Activated CD4-positive, alpha-beta T cell treated with anti-CD3 and anti-CD28 coated beads, Interleukin-2, amount 10 ng/mL, durations not matched to agents 7 days and 5 days (primary cell): ENCODE measurements at places on chromosomes 12 and 14. TPM values are rescaled to one million over a fixed set of nuclear protein-coding genes. Genes with fewer than 3 reads are reported as not detected.

DNA sequence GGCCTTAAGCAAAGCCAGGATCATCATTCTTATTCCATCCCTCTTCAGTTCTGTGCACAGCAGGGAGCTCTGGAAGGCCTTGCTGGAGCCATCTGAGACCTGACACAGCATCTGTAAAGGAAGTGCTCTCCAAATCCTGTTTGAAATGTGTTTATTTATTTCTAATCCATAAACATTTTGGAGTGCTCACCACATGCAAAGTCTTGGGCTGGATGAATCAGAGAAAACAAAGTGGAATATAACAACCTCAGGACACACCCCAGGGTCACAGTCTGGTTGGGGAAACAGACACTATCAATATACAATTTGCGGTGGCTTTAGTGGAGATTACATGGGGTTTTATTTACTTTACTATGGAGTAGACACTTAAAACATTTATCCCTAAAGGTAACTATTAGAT lies 54.3 kb downstream of the BMP4 start:
- H3K36me3 ChIP-seq, result no peaks in the 10 kb centered on the region
- peaks cover 2% of the 10 kb centered on the region for H3K27me3 ChIP-seq
- no peaks in the 10 kb centered on the region for H3K4me1 ChIP-seq
- no peak for DNase-seq
- no peak overlapping the region for H3K4me3 ChIP-seq

DNA sequence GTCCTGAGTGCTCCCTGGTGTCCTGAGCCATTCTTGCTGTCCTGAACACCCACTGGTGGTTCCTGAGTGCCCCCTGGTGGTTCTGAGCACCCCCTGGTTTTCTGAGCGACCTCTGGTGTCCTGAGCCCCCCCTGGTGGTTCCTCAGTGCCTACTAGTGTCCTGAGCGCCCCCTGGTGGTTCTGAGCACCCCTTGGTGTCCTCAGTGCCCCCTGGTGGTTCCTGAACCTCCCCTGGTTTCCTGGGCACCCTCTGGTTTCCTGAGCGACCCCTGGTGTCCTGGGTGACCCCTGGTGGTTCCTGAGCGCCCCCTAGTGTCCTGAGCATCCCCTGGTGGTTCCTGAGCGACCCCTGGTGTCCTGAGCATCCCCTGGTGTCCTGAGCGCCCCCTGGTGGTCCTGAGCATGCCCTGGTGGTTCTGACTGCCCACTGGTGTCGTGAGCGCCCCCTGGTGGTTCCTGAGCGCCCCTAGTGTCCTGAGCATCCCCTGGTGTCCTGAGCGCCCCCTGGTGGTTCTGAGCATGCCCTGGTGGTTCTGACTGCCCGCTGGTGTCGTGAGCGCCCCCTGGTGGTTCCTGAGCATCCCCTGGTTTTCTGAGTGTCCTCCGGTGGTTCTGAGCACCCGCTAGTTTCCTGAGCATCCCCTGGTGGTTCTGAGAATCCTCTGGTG lies 473.1 kb downstream of the TMEM121 start:
- H3K27ac ChIP-seq, result peak overlapping the region; percentile 80
- no peak overlapping the region for H3K4me3 ChIP-seq
- no peaks in the 10 kb centered on the region for H3K36me3 ChIP-seq
- no peaks in the 10 kb centered on the region for H3K27me3 ChIP-seq
- peak; percentile 90 for DNase-seq

DNA sequence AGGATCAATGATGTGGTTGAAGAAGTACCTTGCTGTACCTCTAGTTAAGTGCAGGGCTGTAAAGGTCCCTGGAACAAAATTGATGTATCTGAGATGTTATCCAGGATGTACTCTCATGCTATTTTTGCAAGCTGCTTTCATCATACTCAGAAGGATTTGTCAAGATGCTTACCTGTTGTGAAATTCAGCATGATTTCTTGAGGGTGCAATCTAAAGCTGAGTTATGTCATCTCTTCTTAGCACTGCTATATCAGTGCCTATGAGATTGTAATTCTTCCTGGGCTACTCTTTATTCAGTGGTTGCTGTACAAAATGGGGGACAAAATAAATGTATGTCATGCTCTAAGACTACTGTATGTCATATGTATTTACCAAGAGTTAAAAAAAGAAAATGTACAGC lies 340.7 kb upstream of the LMO3 start:
- no peak overlapping the region for H3K4me3 ChIP-seq
- no peaks in the 10 kb centered on the region for H3K36me3 ChIP-seq
- no peak overlapping the region for H3K27ac ChIP-seq
- H3K4me1 ChIP-seq, result no peaks in the 10 kb centered on the region
- no peaks in the 10 kb centered on the region for H3K27me3 ChIP-seq

GRCh38 chr12:10453156-10453555 lies at the start of gene KLRC1:
Gene KLRC1 (minus strand): TSS chr12:10453377. CDS start chr12:10451156, 2,221 bp downstream.
- H3K4me1 ChIP-seq, result no peaks in the 10 kb centered on the region
- no peak within 1 kb of the TSS for H3K4me3 ChIP-seq
- no peaks in the 10 kb centered on the region for H3K36me3 ChIP-seq
- peaks cover 20% of the 10 kb centered on the region for H3K27me3 ChIP-seq
- DNase-seq, result no peak

DNA sequence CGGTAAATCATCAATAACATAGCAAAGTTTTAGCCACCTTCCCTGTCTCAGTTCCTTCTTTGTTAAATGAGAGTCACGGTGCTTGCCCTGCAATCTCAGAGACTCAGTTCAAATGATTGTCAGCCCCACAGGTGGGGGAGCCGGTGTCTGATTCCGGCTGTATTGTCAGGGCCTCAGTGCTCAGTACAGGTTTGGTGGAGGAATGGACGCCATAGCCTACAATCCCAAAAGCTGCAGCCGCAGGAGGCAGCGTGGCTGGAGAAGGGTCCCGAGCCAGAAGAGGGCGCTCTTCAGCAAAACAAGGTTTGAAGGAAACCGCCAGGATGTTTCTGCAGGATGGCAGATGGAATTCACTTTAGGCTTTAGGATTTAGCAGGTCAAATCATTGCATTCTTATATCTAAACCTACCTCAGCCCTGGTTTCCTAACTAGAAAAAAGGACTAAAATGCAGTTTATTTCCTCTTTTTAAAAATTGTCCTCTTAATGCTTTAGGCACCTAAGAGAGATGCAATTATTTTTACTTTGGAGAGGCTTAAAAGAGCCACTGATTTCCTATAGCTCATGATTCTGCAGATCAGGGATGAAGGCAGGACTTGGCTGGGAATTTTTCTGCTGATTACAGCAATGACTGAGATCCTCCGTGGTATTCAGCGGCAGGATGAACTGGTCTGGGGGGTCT lies 29.2 kb downstream of the FOS start:
- DNase-seq, result peak; percentile 75
- H3K4me3 ChIP-seq, result no peak overlapping the region
- H3K36me3 ChIP-seq, result no peaks in the 10 kb centered on the region
- no peak overlapping the region for H3K27ac ChIP-seq
- no peaks in the 10 kb centered on the region for H3K27me3 ChIP-seq
- peaks cover 18% of the 10 kb centered on the region for H3K4me1 ChIP-seq

DNA sequence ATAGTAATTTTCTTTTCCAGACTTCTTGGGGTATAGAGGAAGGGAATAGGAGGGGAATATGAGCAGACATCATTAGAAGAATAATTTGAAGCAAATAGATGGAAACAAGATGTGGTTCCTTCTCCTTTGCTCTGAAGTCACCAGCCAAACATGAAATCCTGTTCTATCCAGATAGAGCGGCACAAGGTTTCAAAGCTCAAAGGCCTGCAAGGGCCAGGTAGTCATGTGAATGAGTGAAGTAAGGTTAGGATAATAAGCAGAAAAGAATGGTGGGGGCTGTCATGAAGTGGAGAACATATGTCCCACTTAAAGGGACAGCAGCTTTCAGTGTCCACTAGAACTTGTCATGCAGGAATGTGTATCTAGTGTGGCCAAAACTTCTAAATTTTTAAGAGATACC lies 2.5 kb upstream of the IKZF4 start:
- no peak for DNase-seq
- H3K4me1 ChIP-seq, result peaks cover 51% of the 10 kb centered on the region
- H3K36me3 ChIP-seq, result peaks cover 3% of the 10 kb centered on the region
- no peak overlapping the region for H3K4me3 ChIP-seq

DNA sequence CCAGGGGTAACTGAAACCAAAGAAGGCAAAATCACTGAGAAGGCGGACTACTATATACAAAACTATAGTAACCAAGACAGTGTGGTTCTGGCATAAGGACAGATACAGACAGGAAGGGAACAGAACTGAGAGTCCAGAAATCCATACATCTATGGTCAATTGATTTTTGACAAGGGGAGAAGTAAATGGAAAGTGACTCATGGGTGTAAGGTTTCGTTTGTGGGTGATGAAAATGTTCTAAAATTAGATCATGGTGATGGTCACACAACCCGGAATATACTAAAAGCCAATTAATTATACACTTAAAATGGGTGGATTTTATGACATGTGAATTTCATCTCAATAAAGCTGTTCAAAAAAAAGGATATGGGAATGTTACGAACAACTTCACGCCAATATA lies 18.7 kb downstream of the ANGEL1 start:
- no peak overlapping the region for H3K27ac ChIP-seq
- H3K4me3 ChIP-seq, result no peak overlapping the region
- H3K27me3 ChIP-seq, result no peaks in the 10 kb centered on the region
- no peak for DNase-seq
- no peaks in the 10 kb centered on the region for H3K4me1 ChIP-seq
- H3K36me3 ChIP-seq, result peaks cover 4% of the 10 kb centered on the region

- no peak overlapping the region for H3K27ac ChIP-seq
- H3K36me3 ChIP-seq, result no peaks in the 10 kb centered on the region
- no peaks in the 10 kb centered on the region for H3K4me1 ChIP-seq
- no peak for DNase-seq
These were observed 85.6 kb downstream of the SMOC1 start for GRCh38 chr14:69964841-69965240.

DNA sequence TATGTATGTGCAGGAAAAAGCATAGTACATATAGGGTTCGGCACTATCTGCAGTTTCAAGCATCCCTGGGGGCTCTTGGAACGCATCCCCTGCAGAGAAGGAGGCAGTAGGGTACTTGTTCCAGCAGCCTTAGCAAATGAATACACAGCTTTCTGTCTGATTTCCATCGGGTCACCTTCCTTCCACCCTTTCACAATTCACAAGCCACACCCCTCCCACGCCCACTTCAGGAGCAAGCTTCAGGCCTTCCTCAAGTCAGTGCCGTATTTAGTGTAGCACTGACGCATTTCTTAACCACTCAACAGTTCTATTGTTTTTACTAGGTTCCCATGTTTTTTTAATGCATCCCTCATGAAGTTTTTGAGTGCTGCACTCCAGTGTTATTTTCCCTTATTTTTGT lies 64.2 kb downstream of the CLMN start:
- no peaks in the 10 kb centered on the region for H3K36me3 ChIP-seq
- no peaks in the 10 kb centered on the region for H3K4me1 ChIP-seq
- H3K27ac ChIP-seq, result no peak overlapping the region
- peaks cover 6% of the 10 kb centered on the region for H3K27me3 ChIP-seq
- H3K4me3 ChIP-seq, result no peak overlapping the region

DNA sequence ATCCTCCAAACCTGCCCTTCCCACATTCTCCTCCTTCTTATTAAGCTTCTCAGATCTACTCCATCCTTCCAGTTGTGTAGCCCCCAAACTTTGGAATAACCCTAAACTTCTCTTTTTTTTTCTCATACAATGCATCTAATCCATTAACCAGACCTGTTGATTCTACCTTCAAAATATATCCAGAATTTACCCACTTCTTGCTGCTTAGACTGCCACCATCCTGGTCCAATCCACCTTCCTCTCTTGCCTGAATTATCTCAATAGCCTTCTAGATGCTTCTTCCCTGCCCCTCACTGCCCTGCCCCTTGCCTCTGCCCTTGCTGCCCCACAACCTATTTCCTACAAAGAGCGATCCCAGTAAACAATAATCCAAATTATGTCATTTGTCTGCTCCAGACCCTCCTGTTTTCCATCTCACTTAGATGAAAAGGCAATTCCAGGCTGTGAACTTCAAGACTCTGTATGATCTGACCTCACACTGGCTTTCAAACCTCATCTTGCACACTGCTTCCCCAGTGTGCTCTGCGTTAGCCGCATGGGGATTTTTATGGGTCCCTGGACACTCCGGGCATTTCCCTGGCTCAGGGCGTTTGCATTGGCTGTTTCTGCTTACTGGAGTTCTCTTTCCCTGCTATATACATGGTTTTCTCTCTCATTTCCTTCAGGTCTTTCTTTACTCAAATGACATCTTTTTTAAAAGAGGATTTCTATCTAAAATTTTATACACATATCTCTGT lies 42.6 kb upstream of the HIF1A start:
- no peak overlapping the region for H3K4me3 ChIP-seq
- peaks cover 14% of the 10 kb centered on the region for H3K36me3 ChIP-seq
- no peak overlapping the region for H3K27ac ChIP-seq

DNA sequence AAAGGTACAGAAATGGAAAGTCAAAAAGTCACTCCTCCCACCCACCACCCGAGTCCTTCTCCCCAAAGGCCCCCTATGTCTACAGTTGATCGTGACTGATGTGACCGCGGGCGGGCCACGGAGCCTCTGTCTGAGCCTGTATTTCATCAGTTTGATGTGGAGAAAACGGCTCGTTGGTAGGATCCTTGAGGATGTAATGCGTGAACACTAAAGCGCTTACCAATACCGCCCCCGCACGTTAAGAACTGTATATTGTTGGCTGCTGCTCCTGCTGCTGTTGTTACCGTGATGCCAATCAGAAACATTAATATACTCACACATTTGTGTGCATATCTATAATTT lies 24.6 kb upstream of the UBC start:
- no peak overlapping the region for H3K27ac ChIP-seq
- H3K27me3 ChIP-seq, result no peaks in the 10 kb centered on the region
- H3K4me3 ChIP-seq, result no peak overlapping the region

- no peaks in the 10 kb centered on the region for H3K27me3 ChIP-seq
- H3K36me3 ChIP-seq, result peaks cover 35% of the 10 kb centered on the region
These were observed 116.9 kb downstream of the DUSP6 start for GRCh38 chr12:89235189-89235993.

- no peak overlapping the region for H3K4me3 ChIP-seq
- H3K4me1 ChIP-seq, result no peaks in the 10 kb centered on the region
- H3K27me3 ChIP-seq, result no peaks in the 10 kb centered on the region
- peak; percentile 60 for DNase-seq
- no peak overlapping the region for H3K27ac ChIP-seq
- H3K36me3 ChIP-seq, result no peaks in the 10 kb centered on the region
These were observed 110.9 kb downstream of the KSR2 start for GRCh38 chr12:117857632-117858612.

- peak overlapping the region; percentile 91 for H3K27ac ChIP-seq
- peaks cover 95% of the 10 kb centered on the region for H3K4me1 ChIP-seq
- no peaks in the 10 kb centered on the region for H3K27me3 ChIP-seq
- DNase-seq, result no peak
- peak overlapping the region; percentile 77 for H3K4me3 ChIP-seq
These were observed 51.4 kb downstream of the DAD1 start for GRCh38 chr14:22537436-22538310.

Gene ZNF385A
- total RNA-seq, result 1.3 TPM

Gene KRT3
- not detected for total RNA-seq
